H7 (cell line): ENCODE measurements at places on chromosomes 5 and 9. TPM values are rescaled to one million over a fixed set of nuclear protein-coding genes. Genes with fewer than 3 reads are reported as not detected.

The NXNL2 gene
- 1.8 and 4.1 TPM in 2 replicates for total RNA-seq

The EIF4E1B gene
- 0.33 and 0.97 TPM in 2 replicates for total RNA-seq

DNA sequence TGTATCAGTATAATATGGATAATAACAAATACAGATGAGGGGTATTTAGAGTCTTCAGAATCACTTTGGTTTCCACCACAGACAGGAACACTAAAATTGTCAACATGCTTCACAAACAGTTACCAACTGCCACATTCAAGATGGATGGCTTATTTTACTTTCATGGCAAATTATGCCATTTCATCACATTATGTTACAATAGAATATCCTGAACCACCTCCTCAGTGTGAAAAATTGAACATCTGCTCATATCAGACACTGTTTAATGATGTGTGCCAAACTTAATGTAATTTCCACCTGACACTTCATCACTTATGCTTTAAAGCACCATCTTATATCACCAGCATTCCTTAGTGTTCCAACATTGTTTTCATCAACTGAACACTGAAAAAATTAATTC is 357.4 kb downstream of the KCNN2 start:
- DNase-seq, result no peak

DNA sequence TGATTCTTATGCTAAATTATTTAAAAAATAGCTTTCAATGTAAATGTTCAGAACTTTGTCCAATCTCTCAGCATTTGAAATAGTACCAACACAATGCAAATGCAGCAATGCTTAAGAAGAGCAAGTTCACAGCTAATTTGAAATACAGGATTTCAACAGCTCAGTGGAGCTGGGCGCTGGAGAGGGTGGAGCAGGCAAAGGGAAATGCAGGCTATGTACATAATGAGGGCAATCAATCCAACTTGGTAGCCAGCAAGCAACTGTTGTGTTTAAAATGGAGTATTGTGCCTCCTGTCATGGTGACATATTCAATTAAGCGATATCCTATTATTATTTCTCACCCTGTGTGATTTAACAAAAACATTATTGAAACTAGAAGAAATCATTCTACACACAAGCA is 568.8 kb downstream of the PSAT1 start:
- no peak for DNase-seq

- DNase-seq, result no peak
Observed at GRCh38 chr5:16992006-16992405, 55.9 kb upstream of the MYO10 start.

GRCh38 chr5:2639425-2639824 is 112.1 kb downstream of the IRX2 start:
- DNase-seq, result no peak
